ENCODE measurements at places on chromosomes 4 and X.

DNA sequence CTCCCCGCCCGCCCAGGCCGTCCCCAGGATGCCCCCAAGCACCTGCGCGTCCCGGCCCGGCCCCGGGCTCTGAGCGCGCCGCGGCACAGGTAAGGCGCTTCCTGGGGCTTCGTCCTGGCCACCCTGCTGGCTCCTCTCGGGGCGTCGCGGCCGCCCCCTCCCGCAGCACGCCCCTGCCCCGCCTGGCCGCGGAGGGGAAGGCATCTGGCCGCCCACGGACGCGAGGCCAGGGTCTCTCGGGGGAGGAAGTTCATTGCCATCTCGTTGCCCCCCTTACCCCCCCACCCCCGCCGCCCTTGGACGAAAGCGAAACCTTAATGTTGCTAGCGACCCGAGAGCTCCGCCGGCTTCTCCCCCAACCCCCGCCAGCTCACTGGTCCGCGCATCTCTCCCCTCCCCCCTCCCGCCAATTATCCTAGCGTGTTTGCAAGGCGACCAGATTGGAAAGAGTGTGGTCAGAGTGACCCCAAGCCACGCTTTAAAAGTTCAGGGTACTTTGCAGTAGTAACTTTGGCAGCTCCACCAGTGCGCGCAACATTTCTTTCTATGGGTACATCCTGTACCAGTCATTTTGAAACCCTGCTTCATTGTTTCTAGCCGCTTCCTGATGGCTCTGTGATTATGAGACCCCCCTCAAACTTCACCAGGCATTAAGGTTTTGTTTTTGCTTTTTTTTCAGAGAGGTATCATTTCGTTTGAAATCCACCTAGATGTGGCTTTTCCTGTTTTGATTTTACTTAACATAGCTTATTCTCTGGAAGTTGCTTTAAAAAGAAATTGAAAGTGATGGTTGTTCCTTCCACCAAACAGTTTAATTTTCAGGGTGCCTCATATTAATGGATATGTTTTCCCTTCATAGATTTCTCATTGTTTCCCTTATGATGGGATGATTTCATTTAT is 626 bp downstream of the TBC1D1 start:
- H3K4me1 ChIP-seq = peaks cover 6% of the 10 kb centered on the region
- H3K4me3 ChIP-seq = peak overlapping the region; percentile 87
- H3K36me3 ChIP-seq = no peaks in the 10 kb centered on the region

DNA sequence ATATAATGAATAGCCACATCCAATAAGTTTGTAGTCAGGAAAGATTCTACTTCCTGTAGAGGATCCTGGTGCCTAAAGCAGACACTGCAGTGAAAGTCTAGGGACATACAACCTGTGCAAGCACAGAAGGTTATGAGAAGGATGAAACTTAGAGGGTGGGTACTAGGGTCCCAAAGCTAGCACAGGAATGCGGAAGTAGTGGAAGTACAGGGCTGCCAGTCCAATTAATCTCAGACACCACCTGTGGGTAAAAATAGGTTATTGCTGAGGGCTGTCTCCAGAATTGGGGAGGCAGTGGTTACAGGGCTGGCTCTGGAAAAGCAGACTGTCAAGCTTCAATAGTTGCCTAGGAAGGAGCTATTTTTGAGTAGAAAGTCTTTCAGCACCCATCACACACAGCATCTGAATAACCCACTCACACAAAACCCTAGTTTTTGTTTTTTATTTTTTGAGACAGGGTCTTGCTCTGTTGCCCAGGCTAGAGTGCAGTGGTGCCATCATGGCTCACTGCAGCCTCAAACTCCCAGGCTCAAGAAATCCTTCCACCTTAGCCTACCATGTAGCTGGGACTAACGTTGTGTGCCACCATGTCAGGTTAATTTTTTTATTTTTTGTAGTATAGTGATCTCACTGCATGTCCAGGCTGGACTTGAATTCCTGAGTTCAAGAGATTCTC is 50.8 kb upstream of the ELF2 start:
- no peak overlapping the region for H3K27ac ChIP-seq
- H3K27me3 ChIP-seq = no peaks in the 10 kb centered on the region
- no peak overlapping the region for H3K4me3 ChIP-seq
- no peak for DNase-seq
- H3K36me3 ChIP-seq = no peaks in the 10 kb centered on the region

- no peak for DNase-seq
- H3K4me1 ChIP-seq = peaks cover 24% of the 10 kb centered on the region
- H3K4me3 ChIP-seq = peak overlapping the region; percentile 92
- H3K36me3 ChIP-seq = no peaks in the 10 kb centered on the region
These were observed 1.2 kb upstream of the N4BP2 start for GRCh38 chr4:40055511-40055862.

DNA sequence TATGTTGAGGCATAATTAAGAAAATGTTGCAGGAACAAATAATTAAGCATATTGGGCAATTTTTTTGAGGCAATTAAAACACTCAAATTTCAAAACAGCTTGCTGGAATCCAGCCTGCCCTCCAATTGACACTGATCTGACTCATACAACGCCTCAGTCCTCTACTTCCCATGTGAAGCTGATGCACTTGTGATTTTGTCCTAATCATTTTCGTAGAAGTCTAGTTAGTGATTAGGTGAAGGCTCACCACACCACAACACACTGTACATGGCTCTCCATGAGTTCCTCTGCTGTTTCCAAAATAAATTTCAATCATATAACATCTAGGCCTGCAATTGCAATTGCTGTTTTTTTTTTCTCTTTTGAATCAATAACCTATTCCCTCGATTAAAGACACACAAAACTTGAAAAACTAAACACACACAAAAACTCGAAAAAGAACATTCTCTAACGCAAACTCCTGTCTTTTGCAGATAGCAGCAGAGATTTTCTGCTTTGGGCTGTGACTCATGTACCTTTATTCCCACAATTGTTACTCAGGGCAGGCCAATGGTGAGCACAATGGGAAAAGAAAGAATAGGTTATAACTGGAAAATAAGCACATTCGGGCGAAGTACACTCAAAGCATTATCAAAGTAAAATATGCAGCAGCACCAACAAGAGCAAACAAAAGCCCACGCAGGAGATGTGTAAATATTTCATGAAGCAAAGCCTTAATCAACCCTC is 1.7 kb downstream of the GPRIN3 start:
- no peak overlapping the region for H3K27ac ChIP-seq
- H3K27me3 ChIP-seq = peaks cover 9% of the 10 kb centered on the region
- H3K4me1 ChIP-seq = peaks cover 12% of the 10 kb centered on the region
- 0 out of 2 replicates have a peak overlapping the region, but pooled peaks have one; percentile 1 for H3K4me3 ChIP-seq
- no peak for DNase-seq
- H3K36me3 ChIP-seq = no peaks in the 10 kb centered on the region

- DNase-seq = no peak
- H3K4me3 ChIP-seq = no peak overlapping the region
- H3K27ac ChIP-seq = no peak overlapping the region
- H3K4me1 ChIP-seq = peaks cover 26% of the 10 kb centered on the region
These were observed 356.7 kb downstream of the GALNTL6 start for GRCh38 chr4:172169871-172170270.

DNA sequence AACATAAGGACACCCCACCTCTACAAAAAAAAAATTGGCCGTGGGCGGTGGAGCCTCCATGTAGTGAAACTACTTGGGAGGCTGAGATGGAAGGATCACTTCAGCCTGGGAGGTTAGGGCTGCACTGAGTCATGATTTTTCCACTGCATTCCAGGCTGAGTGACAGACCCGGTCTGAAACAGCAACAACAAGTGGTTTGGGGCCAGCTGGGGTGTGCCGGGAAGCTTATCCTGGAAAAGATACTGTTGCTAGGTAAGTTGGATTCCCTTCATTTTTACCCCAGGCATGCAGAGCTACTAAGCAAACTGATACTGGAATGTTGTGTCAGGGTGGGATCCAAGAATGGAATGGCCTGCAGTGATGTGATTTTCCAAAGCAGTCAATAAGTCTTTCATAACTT is 57.0 kb downstream of the XAGE2 start:
- peak overlapping the region; percentile 42 for H3K27ac ChIP-seq
- no peaks in the 10 kb centered on the region for H3K27me3 ChIP-seq
- DNase-seq = peak; percentile 0
- peaks cover 37% of the 10 kb centered on the region for H3K4me1 ChIP-seq
- H3K36me3 ChIP-seq = peaks cover 4% of the 10 kb centered on the region
- no peak overlapping the region for H3K4me3 ChIP-seq

- H3K36me3 ChIP-seq = peaks cover 29% of the 10 kb centered on the region
- H3K27ac ChIP-seq = peak overlapping the region; percentile 89
- peak overlapping the region; percentile 96 for H3K4me3 ChIP-seq
- H3K27me3 ChIP-seq = peaks cover 3% of the 10 kb centered on the region
These were observed 38.7 kb downstream of the ERVMER34-1 start for GRCh38 chr4:52712251-52713130.

DNA sequence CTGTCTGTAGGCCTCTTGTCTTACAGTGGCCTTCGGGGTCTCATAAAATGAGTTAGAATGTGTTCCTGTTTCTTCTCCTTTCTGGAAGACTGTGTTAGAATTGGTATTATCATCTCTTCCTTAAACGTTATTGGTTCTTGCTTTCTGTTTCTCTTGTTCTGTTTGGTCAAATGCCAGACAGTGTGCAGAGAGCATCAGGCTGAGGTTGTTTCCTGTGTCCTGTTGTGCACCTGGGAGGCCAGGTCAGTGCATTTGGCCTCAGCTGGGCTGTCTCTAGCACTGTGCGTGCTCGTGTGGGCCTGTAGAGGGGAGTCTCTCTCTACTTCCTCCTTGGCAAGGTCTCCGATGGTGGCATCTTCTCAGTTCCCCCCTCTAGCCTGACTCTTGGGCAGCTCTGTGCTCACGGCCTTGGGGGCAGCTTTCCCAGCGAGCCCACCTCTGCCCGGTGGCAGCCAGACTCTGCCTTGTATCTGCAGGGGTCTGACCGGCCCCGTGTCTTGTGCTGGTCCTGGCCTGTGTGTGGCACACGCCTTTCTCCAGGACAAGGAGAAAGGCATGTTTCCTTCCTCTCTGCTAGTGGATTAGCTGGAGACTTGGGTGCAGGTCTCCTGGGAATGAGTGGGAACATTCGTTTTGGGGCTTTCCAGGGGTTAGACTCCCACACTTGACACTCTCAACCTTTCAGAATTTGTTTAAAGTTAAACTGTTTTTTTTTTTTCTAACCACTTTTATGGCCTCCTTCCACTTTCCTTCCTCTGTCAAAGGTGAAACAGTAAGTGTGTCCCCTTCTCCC is 62.3 kb downstream of the FAM193A start:
- H3K4me1 ChIP-seq = peaks cover 52% of the 10 kb centered on the region
- H3K27me3 ChIP-seq = no peaks in the 10 kb centered on the region
- no peak overlapping the region for H3K4me3 ChIP-seq
- no peak overlapping the region for H3K27ac ChIP-seq

GRCh38 chrX:129139837-129140598 is 383.3 kb downstream of the SMARCA1 start:
- DNase-seq = no peak
- H3K27ac ChIP-seq = no peak overlapping the region
- H3K36me3 ChIP-seq = no peaks in the 10 kb centered on the region
- no peak overlapping the region for H3K4me3 ChIP-seq

- H3K36me3 ChIP-seq = no peaks in the 10 kb centered on the region
- no peak overlapping the region for H3K27ac ChIP-seq
- DNase-seq = no peak
- H3K4me3 ChIP-seq = no peak overlapping the region
These were observed 48.6 kb downstream of the GPC4 start for GRCh38 chrX:133366735-133367134.

- H3K36me3 ChIP-seq = no peaks in the 10 kb centered on the region
- H3K27ac ChIP-seq = no peak overlapping the region
- H3K4me1 ChIP-seq = no peaks in the 10 kb centered on the region
- no peak for DNase-seq
These were observed 1392.8 kb upstream of the TENM3 start for GRCh38 chr4:180850318-180850940.

DNA sequence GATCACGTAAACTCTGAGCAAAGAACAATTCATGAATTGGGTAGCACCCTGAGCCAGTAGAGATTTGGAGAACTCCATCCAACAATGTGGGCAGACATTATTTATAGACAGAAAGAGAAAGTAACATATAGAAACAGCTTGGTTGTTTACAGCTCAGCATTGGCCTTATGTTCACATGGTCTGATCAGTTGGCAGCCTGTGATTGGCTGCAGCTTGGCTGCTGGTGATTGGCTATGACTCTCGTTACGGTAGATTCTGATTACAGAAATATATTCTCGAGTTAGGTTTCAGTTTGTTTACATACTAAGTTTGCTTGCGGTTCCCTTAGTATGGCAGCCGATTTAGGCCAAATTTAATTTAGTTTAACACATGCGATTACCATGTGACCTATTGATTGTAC is 663.4 kb downstream of the RAPGEF2 start:
- no peak for DNase-seq
- no peaks in the 10 kb centered on the region for H3K36me3 ChIP-seq
- H3K4me1 ChIP-seq = no peaks in the 10 kb centered on the region

- H3K36me3 ChIP-seq = no peaks in the 10 kb centered on the region
- no peaks in the 10 kb centered on the region for H3K27me3 ChIP-seq
- no peaks in the 10 kb centered on the region for H3K4me1 ChIP-seq
These were observed 30.3 kb upstream of the TMSB15B start for GRCh38 chrX:103932133-103932532.

Measured in HFFc6 (cell line).